ENCODE measurements at places on chromosomes 4 and X. TPM values are rescaled to one million over a fixed set of nuclear protein-coding genes. Genes with fewer than 3 reads are reported as not detected.

PNCK gene
- polyA plus RNA-seq = not detected

SMPX gene
- not detected for polyA plus RNA-seq

LETM1 gene
- 6.5 TPM for polyA plus RNA-seq

CSAG3 gene
- polyA plus RNA-seq = not detected

SSX4 gene
- polyA plus RNA-seq = not detected

DAPP1 gene
- 27.7 TPM for polyA plus RNA-seq

GUCY1B1 gene
- not detected for polyA plus RNA-seq

TXK gene
- polyA plus RNA-seq = 54.0 TPM

IBSP gene
- polyA plus RNA-seq = not detected

All from CD4-positive, alpha-beta memory T cell (primary cell).